ENCODE measurements at places on chromosomes 6 and 20.

- DNase-seq = no peak
Measured at GRCh38 chr20:35616465-35617396, 1.1 kb downstream of the SPAG4 start.

GRCh38 chr20:63316502-63316921 is 23.5 kb downstream of the COL20A1 start:
- no peak for DNase-seq

DNA sequence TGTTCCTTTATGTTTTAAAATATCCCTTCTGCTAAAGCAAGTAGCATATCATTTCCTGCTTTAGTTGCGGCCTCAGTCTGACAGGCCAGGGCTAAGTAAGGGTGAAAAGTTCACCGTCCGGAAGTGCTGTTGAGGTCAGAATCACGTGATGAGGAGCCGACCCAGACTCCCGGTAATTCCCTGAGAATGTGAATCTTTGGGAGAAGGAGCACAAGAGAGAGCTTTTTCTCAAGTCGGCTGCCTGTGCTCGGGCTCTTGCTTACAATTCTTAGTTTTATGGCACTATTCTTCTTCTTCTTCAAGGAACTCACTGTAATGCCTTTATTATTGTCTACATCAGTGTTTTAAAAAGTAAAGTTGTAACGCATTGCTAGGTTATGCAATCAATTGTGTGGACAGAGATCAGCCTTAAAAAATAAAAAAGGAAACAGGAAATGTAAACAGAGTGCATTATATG is 309.3 kb downstream of the PRL start:
- no peak for DNase-seq

DNA sequence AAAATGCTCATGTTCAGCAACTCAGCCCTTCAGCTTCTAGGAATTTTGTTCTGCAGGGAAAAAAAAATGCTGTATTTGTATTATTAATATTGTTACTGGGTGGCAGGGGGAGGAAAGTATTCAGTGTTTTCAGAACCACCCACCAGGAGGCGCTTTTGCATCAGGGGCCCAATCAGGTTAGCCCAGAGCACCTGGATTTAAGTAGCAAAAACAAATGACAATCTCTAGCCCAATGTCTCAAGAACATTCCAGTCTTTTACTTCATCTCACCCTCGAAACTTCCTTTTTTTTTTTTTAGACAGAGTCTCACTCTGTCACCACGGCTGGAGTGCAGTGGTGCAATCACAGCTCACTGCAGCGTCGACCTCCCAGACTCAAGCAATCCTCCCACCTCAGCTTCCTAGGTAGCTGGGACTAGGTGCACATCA is 635 bp upstream of the C20orf203 start:
- peak; percentile 56 for DNase-seq

- no peak for DNase-seq
Measured at GRCh38 chr20:34546751-34547181, 11.8 kb upstream of the MAP1LC3A start.

DNA sequence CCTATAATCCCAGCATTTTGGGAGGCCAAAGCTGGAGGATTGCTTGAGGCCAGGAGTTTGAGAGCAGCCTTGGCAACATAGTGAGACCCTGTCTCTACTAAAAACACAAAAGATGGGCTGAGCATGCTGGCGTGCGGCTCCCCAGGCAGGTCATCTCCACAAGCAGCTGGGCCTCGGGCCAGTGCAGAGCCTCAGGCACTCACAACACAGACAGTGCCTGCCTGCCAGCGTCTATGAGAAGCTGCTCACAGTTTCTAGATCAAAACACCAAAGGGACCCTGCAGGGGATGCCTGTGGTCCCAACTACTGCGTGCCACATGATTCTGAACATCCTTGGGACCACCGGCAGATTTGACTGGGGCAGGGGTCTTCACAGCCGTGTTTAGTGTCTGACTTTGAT is 59.4 kb downstream of the GINS1 start:
- no peak for DNase-seq

DNA sequence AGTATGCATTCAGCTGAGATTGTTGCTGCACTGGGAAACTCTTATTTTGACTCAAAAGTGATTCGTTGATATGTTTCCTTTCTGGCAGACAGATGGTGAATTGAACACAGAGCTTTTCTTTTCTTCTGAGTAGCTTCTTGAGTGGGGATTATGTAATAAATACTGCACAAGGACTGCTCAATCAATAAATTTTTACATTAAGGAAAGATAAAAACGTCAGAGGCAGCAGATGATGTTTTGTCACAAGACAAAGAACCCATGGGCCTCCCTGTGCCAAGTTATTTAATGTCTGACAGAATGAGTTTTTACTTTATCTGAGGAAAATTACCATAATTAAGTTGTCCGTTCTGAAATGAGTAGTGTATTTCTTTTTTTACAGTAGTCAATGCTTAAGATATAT is 460.3 kb downstream of the UTRN start:
- DNase-seq = no peak

DNA sequence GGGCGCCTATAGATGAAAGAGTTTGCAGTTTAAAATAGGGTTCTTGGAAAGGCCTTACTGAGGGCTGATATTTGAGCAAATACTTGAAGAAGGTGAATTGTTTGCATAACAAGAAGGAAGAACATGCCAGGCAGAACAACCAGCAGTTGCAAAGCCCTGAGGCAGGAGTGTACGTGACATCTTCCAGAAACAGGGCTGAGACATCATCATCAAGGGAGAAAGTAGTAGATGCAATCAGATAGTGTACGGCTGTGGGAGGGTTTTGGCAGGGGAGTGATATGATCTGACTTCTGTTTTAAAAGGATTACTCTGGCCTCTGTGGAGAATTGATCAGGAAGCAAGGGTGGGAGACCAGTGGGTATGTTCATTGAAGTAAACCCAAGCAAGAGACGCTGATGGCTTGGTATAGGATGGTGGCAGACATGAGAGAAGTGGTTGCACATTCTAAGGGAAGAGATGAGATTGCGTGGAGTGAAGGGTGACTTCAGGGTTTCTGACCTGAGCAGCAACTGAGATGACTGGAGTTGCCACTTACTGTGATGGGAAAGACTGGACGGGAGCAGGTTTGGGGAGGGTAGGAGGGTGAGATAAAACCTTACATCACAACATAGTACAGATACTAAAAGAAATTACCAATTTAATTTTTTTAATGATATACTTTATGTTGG is 28.8 kb downstream of the RIOK1 start:
- no peak for DNase-seq

GRCh38 chr6:169933839-169934698 is 182.6 kb downstream of the ERMARD start:
- DNase-seq = no peak

DNA sequence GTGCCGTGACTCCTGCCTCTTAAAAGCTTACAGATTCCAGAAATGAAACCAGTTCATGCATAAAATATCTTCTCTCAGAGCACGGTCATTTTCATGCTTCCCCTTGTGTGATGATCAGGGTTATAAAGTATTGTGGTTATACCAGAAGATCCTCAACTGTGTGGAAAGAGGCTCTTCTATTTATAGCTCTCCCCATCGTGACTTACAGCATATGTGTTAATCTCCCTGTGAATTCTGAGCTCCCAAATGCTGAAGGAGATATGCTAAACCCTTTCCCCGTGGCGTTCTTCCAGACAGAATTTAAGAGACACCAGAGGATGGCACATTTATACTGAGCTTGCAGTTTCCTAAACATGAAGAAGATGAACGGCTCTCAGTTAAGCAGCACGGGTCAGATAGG is 158.8 kb downstream of the CDH26 start:
- no peak for DNase-seq

- no peak for DNase-seq
Measured at GRCh38 chr6:6564154-6564553, 24.4 kb upstream of the LY86 start.

DNA sequence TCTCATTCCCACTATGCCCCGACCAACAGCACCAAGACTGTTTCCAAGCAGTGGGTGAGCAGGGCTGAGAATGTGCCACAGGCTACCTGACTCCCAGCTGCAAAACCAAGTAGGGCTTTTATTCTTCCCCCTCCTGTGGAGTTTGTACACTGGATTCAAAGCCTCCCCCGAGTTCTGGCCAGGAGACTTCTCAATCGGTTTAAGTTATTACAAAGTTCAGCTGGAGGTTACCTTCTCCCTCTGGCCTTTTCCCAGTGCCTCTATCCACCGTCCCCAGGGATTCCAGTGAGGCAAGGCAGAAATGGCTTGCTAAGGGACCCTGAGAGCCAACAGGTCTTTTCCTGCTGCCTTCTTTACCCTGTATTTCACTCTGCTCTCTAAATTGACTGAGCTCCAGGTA is 217.0 kb downstream of the ADGRG6 start:
- no peak for DNase-seq

DNA sequence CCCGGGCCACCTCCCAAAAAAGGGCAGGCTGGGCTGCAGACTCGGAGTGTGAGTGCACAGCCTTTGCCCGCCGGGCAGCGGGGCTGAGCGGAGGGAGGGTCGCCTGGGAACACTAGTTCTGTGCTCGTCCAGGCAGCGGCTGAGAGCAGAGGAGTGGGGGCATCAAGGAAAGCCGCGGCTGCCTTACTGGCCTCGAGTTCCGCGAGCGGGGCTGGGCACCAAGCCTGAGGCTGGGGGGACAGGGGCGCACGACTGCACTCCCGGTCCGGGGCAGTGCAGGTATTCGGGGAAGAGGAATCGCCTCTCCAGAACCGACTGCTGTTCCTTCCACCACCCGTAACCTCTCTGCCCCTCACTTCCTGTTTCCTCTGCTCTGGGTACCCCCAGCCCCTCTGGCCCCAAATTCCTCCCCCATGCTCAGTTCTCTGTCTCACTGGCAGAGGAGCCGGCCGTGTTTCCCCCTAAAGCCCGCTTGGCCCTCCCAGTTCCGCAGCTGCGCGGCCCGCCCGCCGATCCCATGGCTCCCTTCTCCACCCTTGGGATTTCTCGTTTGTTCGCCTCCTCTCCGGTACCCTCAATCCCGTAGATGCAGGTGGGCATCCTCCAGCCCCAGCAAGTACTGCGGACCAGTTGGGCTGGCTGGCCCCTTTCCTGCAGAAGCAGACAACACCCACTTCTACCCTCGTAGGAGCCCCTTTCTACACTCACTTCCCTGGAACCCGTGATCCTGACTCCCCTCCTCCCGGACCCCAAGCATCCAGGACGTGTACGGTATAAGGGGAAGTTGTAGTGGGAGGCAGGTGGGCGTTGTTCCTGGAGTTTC is 5.1 kb downstream of the RING1 start:
- no peak for DNase-seq

DNA sequence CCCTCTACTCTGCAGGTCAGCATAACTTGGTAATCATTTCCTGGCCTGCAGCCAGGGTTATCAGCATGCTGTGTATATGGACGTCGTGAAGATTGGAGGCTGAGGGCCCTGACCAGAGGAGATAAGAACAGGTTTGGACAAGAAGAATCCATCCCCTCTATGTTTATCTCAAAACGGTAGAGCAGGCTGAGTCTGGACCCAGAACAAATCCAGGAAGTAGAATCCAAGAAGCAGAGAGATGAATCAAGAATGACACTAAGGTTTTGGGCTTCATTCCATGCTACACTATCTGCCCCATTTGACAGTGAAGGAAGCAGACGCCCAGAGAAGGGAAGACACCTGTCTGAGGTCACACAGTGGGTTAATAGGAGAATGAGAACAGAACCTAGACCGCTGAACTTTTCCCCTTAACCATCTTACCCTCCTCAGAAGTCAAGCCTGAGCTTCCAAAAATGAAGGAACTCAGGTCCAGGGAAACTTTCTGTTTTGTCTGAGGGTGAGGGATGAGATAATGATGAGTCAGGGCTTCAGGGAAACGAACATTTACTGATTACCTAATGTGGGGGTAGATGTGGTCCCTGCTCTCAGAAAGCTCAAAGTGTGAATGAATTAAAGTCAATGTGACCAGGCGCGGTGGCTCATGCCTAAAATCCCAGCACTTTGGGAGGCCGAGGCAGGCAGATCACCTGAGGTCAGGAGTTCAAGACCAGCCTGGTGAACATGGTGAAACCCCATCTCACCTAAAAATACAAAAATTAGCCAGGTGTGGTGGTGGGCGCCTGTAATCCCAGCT is 9.4 kb upstream of the COMMD7 start:
- no peak for DNase-seq

GRCh38 chr6:88609983-88610382 is 353.4 kb downstream of the RNGTT start:
- DNase-seq = no peak

DNA sequence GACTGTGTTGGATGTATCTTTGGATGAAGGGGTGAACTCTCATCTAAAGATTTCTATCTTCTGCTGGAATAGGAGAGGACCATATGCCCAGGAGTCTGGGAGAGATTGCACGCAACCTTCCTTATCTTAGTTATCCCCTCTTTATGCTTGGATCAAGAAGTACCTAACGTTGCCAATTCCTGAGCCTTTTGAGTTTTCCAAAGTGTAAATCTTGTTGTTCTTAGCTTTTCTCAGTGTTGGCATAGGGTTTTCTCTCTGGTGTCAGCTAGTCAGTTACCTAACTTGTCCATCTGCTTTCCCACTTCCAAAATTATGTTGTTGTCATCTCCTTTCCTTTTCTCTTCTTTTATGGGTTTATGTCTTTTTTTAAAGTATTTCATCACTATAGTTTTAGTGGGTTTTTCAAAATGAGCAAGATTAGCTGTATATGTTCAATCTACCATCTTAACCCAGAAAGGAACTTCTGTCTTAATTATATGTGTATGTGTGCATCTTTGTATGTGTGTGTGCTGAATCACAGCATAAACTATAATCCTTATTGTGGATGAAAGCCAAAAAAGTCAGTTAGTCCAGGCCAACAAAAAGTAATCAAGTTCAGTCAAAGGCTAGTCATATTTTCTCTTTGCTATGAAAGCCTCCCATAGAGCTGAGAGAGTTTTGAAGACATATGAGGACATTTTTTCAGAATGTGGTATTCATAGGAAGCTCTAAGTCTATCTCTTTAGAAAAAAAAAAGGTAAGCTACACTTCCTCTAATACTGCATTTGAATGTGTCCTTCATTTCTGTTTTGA is 72.1 kb downstream of the KHDC1L start:
- DNase-seq = no peak

- DNase-seq = no peak
Measured at GRCh38 chr20:10652660-10653261, 21.0 kb downstream of the JAG1 start.

DNA sequence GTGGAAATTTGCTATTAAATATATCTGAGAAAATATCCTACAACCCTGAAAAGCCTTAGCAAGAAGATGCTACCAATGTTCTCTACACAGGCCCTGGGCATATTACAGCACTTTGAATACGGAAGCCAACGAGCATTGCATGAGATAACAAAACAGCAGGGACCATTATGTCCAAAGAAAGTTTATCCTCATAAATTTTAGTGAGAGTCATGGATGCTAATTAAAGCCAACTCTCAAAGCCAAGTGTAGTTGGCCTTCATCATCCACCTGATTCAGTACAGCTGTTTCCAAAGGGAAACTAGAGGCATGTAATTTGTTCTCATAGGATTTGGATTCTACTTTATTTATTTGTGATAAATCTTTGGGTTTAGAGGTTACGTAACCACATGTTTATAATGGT is 564.8 kb downstream of the RFPL4B start:
- no peak for DNase-seq

- no peak for DNase-seq
Measured at GRCh38 chr20:9491324-9491723, 23.1 kb upstream of the LAMP5 start.

Measured in activated gamma-delta T cell treated with anti-CD3 and anti-CD28 coated beads, Interleukin-2, amount 50 U/mL, for 16 hours (primary cell).